ENCODE measurements at places on chromosomes 5 and 9.

GRCh38 chr5:77641397-77641943 is 3.0 kb upstream of the OTP start:
- DNase-seq, result no peak

DNA sequence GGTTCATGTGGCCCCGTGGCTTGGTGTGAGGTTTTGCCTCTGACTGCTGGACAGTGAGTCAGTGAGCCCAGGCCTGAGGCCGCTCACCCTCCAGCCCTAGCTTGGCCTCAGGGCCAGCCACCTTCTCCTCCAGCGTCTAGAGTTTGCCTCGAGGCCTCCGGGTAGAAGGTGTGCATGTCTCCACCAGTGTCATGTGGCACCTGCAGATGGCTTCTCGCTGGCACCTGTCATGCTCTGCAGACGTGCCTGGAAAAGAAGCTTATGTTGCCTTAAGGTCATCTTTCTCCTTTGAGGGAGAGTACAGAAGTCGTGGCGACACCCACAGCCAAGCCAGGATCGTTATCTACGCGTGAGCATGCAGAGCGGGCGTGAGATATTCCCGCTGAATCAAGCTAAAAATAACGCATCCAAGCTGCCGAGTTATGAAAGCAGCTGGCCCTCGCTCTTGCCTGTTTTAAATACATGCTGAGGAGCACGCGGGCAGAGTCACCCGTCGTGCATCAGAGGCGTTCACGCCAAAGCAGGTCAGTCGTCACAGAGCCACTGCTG is 79.7 kb upstream of the FCN2 start:
- DNase-seq, result no peak

GRCh38 chr9:129402371-129402739 is 218.5 kb downstream of the C9orf50 start:
- no peak for DNase-seq

- no peak for DNase-seq
These were observed 681 bp upstream of the TMEFF1 start for GRCh38 chr9:100472268-100472667.

GRCh38 chr5:120873083-120873482 is 409.0 kb downstream of the PRR16 start:
- DNase-seq, result no peak

DNA sequence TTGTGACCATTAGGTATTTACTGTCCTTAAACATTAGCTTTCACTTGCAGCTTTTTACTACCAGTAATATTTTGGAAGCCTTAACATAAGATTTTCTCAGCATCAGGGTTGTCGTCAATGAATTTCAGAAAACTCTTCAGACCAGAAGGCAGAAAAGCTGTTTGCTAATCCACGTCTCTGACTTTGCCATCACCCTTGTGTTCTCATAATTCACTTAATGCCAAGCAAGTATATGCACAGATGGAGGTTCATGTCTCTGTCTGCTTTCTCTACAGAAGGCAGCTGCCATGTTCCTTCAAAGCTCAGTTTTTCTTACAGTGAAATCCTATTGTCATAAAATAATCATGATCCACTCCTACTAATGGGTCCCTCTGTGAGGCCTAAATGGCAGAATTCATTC is 37.7 kb upstream of the LRRC19 start:
- no peak for DNase-seq
